Activated CD4-positive, CD25-positive, alpha-beta regulatory T cell (primary cell): ENCODE measurements at places on chromosomes 2 and 18.

DNA sequence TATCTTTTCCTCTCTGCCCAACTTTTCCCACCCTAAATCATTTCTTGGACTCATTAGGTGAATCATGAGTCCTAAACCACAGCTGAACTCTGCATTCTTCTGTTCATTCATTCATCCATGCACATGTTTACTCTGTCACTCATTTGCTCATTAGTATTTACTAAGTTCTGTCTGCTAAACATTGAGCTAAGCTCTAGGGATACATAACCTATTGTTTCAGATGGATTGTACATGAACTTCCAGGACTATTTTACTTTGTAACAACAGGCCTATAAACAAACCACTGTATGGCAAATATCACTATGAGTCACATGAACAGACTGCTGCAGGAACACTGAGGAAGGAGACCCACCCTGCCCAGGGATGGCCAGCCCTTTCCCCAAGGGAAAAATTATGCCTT lies 14.6 kb upstream of the DYNC2LI1 start:
- no peak for DNase-seq

GRCh38 chr2:172056293-172056692 lies 29.0 kb upstream of the DLX1 start:
- no peak for DNase-seq

GRCh38 chr2:72098935-72099334 lies 48.7 kb downstream of the CYP26B1 start:
- DNase-seq = no peak

DNA sequence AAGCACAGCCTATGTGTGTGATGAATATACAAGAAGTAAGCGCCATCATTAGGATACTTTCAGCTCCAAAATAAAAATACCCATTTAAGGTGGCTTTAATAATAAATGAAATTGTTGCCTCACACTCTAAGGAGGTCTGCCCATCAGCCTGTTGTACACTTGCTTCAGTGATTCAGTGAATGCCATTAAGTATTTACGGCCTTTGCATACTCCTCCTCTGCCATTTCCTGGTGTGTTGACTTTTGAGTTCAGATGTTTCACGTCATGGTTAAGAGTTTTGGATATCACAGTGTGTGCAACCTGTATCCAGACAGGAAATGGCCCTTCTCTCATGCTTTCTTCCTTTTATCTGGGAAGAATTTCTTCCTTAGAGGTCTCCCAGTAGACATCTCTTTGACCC lies 38.6 kb upstream of the SNORC start:
- no peak for DNase-seq

GRCh38 chr2:198657512-198658121 lies 800.1 kb downstream of the SATB2 start:
- no peak for DNase-seq
